Glutamatergic neuron (in vitro differentiated cells): ENCODE measurements at places on chromosomes 2 and 18.
A peak's percentile ranks its signal among the peaks of the same experiment; 100 is the strongest.

GRCh38 chr2:71932780-71933466 is 214.7 kb downstream of the CYP26B1 start:
- DNase-seq = no peak

DNA sequence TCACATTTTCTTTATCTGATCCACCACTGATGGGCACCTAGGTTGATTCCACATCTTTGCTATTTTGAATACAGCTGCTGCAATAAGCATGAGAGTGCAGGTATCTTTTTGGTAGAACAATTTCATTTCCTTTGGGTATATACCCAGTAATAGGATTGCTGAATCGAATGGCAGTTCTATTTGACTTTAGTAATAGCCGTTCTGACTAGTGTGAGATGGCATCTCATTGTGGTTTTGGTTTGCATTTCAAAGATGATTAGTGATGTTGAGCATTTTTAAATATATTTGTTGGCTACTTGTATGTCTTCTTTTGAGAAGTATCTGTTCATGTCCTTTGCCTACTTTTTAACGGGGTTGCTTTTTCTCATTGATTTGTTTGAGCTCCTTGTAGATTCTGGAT is 72.3 kb downstream of the CCDC138 start:
- DNase-seq = no peak

DNA sequence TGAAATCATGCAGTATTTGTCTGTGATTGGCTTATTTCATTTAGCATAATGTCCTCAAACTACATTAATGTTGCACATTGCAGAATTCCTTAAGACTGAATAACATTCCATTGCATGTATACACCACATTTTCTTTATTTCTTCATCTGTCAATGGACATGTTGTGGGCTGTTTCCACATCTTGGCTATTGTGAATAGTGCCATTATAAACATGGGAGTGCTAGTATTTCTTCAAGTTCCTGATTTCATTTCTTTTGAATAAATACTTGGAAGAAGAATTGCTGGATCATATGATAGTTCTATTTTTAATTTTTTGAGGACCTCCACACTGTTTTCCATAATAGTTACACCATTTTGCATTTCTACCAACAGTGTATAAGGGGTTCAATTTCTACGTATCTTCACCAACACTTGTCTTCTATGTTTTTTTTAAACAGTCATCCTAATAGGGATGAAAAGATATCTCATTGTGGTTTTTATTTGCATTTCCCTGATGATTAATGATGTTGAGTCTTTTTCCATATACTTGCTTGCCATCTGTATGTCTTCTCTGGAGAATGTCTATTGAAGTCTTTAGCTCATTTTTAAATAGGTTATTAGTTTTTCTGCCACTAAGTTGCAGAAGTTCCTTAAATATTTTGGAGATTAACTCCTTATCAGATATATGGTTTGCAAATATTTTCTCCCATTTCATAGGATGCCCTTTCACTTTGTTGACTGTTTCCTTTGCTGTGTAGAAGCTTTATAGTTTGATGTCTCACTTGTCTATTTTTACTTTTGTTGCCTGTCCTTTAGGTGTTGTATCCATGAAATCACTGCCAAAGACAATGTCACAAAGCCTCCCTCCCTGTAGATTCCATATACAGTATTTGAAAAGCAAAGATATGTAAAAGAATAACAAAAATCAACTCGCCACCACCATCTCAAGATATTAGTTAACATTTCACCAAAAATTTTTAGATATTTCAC is 14.6 kb downstream of the FBXO11 start:
- no peak for DNase-seq

DNA sequence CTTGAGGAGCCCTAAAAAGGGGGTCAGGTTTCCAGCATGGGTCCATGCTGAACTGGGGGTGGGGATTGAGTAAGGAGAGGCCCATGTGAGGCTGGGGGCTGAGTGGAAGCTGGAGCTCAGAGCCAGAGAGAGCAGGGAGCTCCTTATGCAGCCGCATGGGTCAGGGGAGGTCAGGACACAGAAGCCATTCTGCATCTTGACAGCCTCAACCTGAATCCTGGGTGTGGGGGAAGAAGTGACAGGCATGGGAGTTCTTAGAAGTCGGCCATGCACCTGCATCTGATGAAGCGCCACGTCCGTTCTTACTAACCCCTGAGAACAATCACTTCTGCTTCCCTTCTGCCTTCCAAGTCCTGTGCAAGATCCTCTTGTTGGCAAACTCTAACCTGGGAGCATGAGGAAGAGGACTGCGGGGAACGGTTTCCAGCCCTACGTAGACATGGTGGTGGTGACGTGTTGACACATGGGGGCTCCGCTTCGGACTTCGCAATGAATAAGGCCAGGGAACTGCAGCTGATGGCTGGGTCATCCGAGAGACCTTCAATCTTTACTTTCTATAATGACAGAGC is 22.3 kb downstream of the GNLY start:
- DNase-seq = no peak

GRCh38 chr2:26245231-26245732 is 543 bp downstream of the HADHB start:
- DNase-seq = peak; percentile 47

GRCh38 chr2:73033766-73034381 is 37.6 kb downstream of the SFXN5 start:
- no peak for DNase-seq

GRCh38 chr18:79905993-79906392 is 45.5 kb downstream of the SLC66A2 start:
- no peak for DNase-seq

- DNase-seq = no peak
Observed at GRCh38 chr18:43882358-43883055, 605.2 kb upstream of the SYT4 start.

- no peak for DNase-seq
Observed at GRCh38 chr18:12406371-12407111, 1.2 kb upstream of the PRELID3A start.

GRCh38 chr2:82256983-82257632 is 1952.6 kb upstream of the LRRTM1 start:
- no peak for DNase-seq

- DNase-seq = no peak
Observed at GRCh38 chr2:168245074-168245825, 2.1 kb downstream of the STK39 start.

DNA sequence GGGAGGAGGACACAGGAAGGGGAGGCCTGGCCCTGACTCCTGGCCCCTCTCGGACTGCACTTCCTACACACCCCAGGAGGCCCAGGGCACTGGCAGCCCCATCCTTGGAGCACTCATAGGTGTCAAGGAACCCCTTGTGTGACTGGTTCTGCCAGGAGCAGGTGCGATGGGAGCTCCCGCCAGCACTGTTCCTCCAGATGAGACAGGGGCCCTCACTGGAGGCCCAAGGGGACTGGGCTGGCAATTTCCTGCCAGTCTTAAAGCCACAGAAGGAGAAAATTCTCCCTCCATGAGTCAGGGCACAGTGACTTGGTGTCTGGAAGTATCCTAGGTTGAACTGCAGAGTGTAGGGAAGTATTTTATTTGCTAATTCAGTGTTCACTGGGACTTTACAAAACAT is 42.8 kb upstream of the MAL start:
- DNase-seq = peak; percentile 8

DNA sequence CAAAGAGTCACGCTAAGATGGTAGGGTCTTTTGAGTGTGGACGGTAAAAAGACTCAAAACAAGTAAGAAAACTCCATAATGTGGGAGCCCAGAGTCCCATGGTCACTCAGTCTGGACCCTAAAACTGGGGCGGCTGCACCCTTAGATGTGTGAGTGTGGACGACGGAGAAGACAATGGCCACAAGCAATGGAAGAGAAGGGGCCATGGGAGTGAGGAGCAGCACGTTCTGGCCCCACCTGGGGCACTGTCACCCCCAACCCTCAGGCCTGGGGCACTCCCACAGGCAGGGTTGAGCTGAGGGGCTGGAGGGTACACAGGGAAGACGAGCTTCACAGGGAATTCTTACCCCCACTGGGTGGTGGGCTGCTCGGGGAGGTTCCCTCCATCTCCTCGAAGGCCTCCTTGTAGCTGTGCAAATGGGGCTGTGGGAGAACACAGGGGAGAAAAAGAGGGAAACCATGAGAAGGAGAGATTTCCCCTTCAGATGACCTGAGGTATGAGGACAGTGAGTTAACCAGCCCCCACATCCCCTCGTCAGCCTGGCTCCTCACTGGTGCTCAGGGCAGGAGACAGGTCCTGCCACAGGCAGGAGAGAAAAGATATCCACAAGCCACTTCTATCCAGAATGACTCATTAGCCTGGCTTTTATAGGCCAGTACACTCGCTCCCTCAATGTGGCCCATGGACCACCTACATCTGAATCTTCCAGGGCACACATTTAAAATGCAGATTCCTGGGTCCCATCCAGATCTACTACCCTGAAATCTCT is 167.9 kb downstream of the TNS1 start:
- no peak for DNase-seq

DNA sequence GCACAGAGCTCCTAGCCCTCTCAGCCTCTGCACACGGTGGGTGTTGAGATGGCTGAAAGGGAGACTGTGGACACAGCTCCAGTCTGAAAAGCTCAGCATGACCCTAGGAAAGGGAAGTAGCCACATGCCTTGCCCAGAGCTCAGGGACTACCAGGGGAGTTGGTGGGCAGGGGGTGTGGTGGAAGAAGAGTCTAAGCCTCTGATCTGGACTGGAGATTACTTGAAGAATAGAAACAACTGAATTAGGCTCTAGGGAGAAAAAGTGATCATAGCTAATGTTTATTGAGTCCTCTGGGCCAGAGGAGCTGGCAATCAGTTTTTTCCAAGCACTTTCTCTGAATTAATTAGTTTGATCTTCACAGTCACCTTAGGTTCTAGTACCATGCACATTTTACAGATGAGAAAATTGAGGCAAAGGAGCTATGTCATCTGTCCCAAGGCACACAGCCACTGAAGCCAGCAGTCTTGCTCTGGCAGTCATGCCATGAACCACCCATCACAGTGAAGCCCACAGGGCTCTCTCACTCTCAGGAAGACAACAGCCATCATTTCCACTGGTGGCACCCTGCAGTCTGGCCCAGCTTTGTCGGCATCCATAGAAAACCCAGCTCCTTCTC is 10.3 kb downstream of the SDC1 start:
- DNase-seq = no peak

GRCh38 chr2:157158111-157158510 is 99.4 kb upstream of the GALNT5 start:
- DNase-seq = no peak

- DNase-seq = no peak
Observed at GRCh38 chr2:30512243-30512886, 65.3 kb downstream of the LCLAT1 start.

- DNase-seq = no peak
Observed at GRCh38 chr2:123816203-123816602, 208.9 kb upstream of the CNTNAP5 start.

- no peak for DNase-seq
Observed at GRCh38 chr2:69989441-69990105, 28.1 kb upstream of the ASPRV1 start.

DNA sequence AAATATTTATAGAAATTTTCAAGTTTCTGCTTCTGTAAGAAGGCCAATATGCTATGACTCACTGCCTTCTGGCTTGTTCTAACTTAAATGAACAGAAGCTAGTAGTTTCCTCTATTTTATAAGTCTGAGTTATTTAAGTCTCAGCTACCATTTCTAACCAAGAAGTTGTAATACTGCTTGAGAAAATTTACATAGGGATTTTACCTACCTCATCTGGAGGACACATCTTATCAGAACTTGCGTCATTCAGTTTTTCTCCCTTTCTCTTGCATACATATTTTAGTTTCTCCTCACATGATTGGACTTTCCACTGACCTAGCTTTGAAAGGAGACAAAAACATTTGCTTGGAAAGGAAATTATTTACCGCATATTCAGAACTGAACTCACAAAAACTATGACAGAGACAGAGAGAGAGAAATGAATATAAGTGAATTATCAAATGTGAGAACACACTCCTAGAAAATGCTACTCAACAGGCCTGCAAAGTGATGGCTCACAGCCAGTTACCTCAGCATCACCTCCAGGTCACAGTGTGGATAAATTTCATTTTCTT is 81.1 kb upstream of the CD302 start:
- no peak for DNase-seq

- no peak for DNase-seq
Observed at GRCh38 chr2:39024833-39025232, 96.0 kb downstream of the SOS1 start.

- DNase-seq = no peak
Observed at GRCh38 chr2:225177098-225177497, 134.8 kb upstream of the DOCK10 start.

GRCh38 chr2:122639711-122640110 is 884.3 kb downstream of the TSN start:
- no peak for DNase-seq
